A172 (cell line): ENCODE measurements at places on chromosomes 11 and 22. TPM values are rescaled to one million over a fixed set of nuclear protein-coding genes. Genes with fewer than 3 reads are reported as not detected.

E2F8 gene
- 6.5 and 8.2 TPM in 2 replicates for total RNA-seq

DNA sequence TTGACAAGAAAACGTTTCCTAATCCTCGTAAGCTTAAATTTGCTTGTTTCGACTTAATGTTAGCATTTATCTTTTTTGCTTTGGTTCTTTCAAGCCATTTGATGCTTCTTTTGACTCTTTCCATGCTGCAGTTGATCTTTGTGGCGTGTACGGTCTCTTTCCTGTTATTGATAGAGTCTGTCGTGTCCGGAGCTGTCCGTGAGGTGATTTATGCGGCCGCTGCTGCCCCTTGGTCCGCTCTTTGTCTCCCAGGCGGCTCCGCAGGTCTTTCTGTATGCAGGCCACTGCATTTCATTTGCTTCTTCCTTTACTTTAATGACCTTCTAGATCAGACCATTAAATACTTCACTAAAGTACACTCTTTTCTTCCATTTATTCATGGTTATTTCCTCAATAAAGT lies 50.3 kb downstream of the TBC1D22A start:
- DNase-seq, result no peak

DNA sequence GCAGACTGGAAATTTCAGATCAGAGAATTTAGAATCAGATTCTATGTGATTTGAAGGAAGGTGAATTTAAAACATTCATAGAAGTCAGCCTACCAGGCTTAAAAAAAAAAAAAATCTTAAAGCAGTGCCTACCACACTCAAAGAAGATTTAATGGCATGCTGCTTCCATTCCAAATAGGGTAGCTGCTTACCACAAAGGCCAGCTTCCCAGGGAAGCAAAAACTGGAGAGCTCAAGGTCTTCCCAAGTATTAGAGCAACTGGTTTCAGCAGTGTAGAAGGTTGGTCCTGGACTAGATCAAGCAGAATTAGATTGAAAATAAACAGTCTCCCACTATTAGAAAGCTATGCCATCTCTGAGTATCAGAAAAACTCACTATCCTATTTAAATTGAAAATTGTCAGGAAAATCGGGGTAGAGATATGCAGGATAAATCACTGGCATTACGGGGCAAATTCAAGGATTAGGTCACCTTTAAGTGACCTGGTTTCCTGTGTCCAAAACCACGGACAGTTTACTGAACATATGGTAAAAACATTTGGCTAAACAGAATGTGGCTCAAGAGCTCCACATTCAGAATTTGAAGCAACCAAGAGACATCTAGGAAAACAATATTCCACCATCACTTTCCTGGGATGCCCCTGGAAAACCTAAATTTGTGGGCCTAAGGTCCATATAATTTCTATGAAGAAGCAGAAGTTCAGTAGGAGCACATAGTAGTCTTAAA lies 1.3 kb downstream of the C11orf42 start:
- DNase-seq, result no peak

DNA sequence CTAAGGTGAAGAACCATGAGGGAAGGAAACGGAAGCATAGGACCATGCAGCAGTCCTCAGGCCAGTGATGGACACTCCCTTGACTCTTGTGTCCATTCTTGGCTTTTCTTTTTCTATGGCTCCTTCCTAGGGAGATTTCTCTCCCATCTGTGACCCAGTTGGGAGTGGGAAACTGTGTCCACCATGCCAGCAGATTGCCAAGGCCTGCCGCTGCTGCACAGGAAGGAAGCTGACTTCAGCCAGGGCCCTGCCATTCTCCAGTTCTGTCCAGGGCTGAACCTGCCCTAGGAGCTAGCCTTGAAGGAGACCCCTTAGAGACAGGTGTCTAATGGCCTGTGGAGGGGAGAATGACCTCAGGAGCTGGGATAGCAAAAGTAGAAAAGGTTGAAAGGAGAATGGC lies 17.4 kb downstream of the SSH3 start:
- no peak for DNase-seq

CSRP3 gene
- total RNA-seq, result not detected in 2 replicates

DNA sequence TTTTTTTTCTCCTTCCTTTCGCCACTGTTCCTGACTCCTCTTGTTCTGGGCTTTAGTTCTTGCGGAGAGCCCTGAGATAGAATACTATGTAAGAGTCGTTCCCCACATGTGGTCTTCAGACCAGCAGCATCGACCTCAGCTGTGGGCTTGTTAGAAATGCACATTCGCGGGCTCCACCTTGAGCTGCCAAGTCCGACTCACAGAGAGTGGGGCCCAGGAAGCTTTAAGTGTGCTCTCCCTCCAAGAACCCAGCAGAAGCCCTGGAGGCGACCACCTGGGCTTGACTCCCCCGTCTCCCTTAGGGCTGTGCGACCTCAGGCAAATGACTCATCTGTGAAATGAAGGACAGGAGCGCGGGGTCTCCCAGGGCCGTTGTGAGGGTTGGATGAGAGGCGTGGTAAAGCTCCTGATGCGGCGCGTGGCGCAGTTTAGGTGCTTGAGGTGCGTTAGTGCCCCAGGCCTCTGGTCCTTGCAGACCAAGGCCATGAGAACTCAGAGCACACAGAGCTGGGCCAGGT lies 18.8 kb downstream of the SAMM50 start:
- no peak for DNase-seq

DNA sequence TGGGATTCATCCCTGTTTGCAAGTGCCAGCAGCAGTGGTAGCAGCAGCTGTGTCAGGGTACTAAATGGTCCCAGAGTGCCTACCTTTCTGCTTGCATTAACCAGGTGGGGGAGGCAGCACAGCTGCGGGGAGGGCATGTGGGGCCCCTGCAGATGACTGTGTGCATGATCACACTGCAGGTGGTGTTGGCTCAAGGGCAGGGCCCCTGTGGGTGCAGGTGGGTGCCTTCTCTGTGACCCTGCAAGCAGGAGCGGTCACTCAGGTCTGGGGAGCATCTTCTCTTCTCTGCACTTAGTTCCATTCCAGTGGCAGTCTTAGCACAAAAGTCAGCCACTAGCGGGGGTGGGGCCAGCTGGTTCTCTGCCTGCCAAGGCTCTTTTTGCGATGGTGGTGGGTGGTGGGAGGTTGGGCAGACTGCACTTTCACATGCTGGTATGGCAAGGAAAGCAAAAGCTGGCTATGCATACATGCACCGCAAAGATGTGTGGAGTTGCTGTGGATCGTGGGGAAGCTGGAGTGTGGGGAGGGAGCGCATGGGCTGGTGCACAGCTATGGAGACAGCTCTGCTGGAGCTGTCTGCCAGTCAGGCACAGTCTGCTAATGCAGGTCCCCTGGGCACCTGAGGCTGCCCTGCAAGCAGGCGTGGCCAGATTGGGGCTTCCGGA lies 157.1 kb downstream of the DYNC2H1 start:
- DNase-seq, result no peak

DNA sequence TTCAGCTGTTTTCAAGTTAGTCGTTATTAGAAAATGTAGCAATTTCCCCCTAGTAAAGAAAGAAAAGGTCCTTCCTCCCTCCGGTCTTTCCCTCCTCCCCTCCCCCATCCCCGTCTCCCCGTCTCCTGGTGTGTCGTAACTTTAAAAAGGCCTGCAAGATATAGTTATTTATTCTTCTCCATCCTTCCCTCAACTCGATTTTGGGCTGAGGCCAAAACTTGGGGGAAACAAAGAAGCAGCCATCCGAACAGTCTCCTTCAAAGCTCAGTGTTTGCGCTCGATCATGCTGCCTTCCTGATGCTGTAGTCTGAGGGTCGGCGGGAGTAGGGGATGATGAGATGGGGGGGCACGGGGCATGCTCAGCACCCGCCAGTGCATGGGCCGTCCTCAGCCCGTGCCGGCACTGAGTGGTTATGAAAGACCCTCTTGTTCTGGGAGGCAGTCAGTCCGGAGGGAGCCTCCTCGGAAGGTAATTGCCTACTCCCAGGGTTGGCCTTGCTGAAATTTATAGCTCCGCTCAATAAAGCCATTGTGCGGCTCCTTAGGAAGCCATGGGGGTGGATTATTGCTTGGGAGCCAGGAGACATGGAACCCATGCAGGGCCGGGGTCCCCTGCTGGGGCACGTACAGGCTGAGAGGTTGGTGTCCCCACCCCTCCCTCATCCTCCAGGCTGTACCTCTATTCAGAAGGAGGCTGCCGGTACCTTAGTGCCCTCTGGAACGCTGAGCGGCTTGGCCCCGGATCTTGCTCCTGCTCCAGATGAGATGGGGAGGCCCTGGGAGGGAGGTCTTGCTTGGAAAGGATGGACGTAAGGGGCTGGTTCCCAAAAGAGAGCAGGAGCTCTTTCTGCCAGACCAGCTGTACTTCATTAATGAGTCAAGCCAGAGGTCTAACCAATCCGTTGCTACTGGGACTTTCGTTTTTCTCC lies 212.7 kb upstream of the CADM1 start:
- DNase-seq, result no peak

- DNase-seq, result peak; percentile 41
Measured at GRCh38 chr11:65436412-65437032, 13.9 kb downstream of the NEAT1 start.
